Fibroblast of skin of right biceps (primary cell): ENCODE measurements at places on chromosomes 3 and 15.

- peak; percentile 41 for DNase-seq
Observed at GRCh38 chr15:77329202-77329601, 90.7 kb downstream of the PEAK1 start.

DNA sequence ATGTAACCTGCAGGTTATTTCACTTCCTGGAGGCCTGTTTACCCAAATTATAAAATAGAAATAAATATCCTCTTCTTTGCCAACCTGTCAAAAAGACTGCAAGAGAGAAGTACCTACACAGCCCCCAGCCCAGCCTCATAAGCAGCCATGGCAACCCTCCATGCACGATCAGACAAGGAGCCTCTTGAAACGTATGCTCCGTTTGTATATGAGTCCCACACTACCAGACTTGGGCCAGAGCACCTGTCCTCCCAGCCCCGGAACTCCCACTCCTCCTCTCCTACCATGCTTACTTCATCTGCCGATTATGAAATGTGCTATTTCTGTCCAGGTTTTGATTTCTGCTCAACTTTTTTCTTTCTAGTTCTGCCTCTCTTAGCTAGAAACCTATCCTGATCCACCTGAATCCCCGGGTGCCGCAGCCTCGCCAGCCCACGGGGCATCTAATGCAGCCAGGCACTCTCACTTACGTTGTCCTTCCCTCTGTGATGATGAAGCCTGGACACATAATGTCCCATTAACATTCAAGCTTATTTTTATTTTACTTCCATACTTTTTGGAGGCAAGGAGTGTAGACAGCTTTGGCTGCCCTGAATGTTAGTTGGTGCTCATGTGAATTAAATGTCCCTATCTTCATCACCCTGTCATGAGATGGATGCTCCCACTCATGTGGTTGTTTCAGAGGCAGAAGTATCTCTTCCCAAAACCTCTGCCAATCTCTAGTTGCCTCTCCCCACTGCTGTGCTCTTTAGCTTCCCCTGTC lies 73.8 kb downstream of the MB21D2 start:
- DNase-seq, result no peak

DNA sequence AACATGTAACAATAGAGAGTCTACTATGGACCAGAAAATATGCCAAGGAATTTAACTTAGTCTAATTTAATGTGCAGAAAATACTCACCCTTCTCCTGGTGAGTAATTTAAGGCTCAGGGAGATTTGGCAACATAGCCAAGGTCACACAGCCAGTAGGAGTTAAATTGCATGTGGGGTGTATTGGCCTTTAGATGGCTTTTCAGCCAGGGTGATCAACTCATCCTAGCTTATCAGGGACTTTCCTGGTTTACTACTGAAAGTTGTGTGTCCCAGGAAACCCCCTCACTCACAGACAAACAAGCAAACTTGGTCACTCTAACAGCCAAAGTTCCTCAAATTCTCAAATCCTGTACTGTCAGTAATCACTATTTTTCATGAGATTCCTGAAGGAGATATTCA lies 2.6 kb upstream of the SLC9A9 start:
- DNase-seq, result no peak

DNA sequence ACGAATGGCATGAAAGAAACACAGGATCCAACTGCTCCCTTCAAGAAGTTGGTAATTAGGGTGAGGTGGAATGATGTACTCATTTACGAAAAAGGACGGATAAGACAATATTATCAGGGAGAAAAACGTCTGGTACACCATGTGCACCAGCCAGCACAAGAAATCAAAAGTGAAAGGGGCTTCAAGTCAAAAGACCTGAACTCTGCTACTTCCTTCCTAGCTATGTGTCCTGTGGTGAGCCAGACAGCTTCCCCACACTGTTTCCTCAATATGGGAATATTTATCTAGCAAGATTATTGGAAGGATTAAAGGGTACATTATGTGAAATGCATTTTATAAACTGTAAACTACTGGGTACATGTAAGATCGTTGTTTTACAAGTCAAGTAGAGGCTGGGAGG lies 33.9 kb downstream of the RAB27A start:
- DNase-seq, result no peak

- peak; percentile 11 for DNase-seq
Observed at GRCh38 chr3:38165722-38166387, 518 bp downstream of the OXSR1 start.

GRCh38 chr15:68419301-68420175 lies 12.4 kb downstream of the ITGA11 start:
- DNase-seq, result no peak

GRCh38 chr3:151644020-151644620 lies 89.6 kb upstream of the AADACL2 start:
- DNase-seq, result no peak

GRCh38 chr3:156620901-156621300 lies 53.5 kb upstream of the TIPARP start:
- peak; percentile 22 for DNase-seq

- peak; percentile 0 for DNase-seq
Observed at GRCh38 chr3:39907981-39908380, 98.6 kb downstream of the MYRIP start.

DNA sequence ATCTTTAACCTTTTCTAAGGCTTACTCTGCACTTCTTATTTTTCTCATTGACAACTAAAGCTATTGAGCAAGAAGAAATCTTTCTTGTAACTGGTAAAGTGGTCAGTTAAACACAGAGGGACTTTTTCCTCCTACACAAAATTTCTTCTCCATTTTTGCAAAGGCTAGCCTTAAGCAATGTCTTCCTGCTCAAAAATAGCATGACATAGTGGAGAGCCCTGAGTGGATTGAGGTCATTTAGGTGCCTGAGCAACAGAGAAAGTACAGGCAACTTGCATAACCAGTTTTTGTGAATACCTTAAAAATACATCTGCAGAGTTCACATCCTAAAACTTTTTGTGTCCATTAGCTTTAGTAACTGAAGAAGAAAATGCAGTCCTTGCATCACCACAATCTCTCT lies 144.7 kb upstream of the TTC14 start:
- no peak for DNase-seq

GRCh38 chr3:122908251-122908650 lies 113.4 kb downstream of the SLC49A4 start:
- no peak for DNase-seq

GRCh38 chr3:116191409-116191808 lies 253.9 kb downstream of the LSAMP start:
- DNase-seq, result no peak

DNA sequence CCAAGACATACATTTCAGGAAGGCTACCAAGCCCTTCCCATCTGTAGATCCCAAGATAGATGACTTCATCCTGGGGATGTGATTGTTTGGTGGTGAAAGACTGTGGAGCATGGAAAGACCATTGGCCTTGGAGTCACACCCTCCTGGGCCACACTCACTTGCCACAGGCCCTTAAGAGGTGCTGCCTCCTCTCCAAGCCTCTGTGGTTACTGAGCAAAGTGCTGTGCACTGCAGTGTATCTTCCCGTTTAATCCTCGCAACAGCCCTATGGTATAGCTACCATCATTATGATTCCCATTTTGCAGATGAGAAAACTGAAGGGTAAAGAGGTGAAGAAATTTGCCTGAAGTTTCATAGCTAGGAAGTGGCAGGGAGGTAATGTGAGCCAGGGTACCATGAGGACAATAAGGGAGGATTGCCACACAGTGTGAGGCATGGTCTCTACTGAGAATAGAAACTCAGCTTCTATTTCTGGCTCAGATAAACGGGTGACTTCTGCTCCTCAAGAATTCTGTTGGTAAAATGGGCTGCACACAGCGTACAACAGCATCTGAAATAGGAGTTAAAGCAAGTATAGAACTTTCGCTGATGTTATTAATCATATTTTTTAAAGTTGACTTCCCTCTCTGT lies 23.9 kb upstream of the RHO start:
- DNase-seq, result no peak

DNA sequence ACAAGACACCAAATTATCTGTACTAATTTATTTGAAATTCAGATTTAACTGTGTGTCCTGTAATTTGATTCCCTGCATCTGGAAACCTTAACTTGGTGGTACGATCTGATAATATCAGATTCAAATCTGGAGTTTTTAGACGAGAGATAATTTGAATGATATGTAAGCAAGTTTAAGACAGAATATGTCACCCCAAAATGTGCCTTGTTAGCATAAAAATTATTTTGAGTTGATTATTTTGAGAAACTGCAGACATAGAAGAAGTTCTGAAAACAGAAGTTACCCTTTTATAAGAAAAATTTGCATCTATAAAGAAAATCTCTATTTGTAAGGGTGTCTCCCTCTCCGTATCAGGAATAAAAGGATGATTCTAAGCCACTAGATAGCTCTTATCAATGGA lies 1202.8 kb downstream of the ROBO2 start:
- DNase-seq, result no peak

- DNase-seq, result peak; percentile 60
Observed at GRCh38 chr3:16801698-16802097, 83.1 kb upstream of the PLCL2 start.

GRCh38 chr15:38163658-38164057 lies 89.0 kb upstream of the SPRED1 start:
- DNase-seq, result no peak

GRCh38 chr3:185992831-185993374 lies 55.1 kb upstream of the TRA2B start:
- DNase-seq, result peak; percentile 53

- DNase-seq, result peak; percentile 53
Observed at GRCh38 chr3:151751161-151751560, 17.4 kb downstream of the AADACL2 start.

- DNase-seq, result peak; percentile 98
Observed at GRCh38 chr3:115790759-115791158, 167.4 kb downstream of the GAP43 start.

DNA sequence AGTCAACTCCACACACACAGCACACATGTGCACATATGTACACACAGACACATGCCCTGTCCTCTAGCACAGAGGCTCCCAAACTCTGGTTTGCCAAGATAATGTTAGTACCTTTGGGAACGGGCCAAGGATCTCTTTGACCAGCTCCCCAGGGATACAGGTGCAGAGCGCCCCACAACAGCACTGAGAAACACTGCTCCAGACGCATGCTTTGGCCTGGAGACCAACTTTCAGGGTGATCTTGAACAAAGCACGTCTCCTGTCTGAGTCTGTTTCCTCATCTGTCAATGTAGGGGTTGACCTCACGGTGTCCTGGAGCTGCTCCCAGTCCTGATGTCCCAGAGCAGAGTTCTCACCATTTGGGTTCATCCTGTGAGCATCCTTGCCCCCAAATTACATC lies 15.9 kb upstream of the SKOR1 start:
- no peak for DNase-seq

- peak; percentile 42 for DNase-seq
Observed at GRCh38 chr3:151726016-151726415, 7.7 kb upstream of the AADACL2 start.

DNA sequence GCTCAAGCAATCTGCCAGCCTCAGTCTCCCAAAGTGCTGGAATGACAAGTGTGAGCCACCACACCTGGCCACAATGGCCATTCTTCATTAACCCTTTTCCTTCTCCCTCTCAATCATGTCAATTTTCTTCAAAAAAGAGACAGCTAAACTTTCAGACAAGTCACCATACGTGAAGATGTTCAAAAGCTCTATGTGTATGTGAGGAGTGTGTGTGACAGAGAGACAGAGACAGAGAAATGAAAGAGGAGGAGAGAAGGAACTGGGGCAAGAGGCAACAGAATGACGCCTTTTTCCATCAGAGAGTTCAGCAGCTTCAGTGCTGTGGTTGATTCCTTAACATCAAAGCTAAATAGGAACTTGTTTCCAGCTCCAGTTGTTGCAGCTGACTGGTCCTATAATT lies 27.4 kb downstream of the OSBPL10 start:
- DNase-seq, result no peak

- DNase-seq, result no peak
Observed at GRCh38 chr3:138317687-138318086, 12.0 kb downstream of the NME9 start.

DNA sequence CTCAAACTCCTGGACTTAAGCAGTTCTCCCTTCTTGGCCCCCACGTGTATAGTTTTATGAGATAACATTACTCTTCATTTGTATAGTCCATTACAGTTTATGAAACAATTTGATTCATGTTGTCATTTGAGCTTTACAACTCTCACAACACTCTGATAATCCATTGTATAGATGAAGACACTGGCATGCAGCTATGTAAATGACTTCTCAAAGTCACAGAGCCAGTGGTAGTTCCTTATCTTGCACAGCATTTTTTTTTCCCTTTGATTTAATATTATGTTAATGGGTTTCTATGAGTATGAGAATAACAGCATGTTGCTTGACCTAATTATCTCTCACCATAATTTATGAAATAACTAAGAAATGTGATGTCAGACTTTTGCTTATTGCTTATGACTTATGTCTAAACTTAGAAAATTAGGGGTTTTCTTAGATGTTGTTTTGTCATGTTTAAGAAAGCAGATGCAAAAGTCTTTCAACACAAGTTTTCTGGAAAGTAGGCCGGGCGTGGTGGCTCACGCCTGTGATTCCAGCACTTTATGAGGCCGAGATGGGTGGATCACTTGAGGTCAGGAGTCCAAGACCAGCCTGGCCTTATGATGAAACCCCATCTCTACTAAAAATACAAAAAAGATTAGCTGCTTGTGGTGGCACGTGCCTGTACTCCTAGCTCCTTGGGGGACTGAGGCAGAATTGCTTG lies 13.3 kb downstream of the VPS8 start:
- no peak for DNase-seq

DNA sequence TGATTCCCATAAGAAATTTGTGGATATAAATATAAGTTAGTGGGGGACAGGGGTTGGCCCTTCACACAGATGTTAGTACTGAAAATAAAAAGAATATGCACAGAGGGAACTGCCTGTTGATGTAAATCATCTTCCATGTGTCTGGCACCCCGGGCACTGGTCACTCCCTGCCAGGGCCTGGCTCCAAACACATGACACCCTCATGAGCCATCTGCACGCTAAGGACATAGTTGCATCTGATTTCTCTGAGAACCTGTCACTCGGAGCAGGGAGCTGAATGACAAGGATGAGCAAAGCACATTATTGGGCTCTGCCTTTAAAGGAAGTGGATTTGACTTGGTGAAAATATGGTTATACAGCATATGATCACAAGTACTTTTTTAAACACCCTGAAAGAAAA lies 66.2 kb upstream of the TSC22D2 start:
- DNase-seq, result no peak

GRCh38 chr3:171970301-171970788 lies 69.0 kb upstream of the FNDC3B start:
- DNase-seq, result peak; percentile 63
